ENCODE measurements at places on chromosomes 13 and 19.

- DNase-seq: no peak
Measured at GRCh38 chr13:95463531-95463930, 89.0 kb upstream of the CLDN10 start.

DNA sequence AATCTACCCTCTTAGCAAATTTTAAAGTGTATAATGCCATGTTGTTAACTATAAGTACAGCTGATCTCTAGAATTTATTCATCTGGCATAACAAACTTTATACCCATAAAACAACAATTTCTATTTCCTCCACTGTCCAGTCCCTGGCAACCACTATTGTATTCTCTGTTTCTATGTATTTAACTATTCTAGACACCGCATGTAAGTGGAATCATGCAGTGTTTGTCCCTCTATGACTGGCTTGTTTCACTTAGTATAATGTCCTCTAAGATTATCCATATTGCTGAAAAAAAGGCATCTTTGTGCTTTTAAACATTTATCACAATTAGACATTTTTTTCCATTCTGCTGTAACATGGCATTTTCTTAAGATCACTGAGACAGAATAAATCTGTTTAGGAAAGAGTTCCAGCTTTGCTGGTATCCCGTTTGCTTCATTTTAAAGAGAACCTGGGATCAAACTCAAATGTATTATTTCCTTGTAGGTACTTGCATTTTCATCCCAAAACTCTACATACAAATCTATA, 1191.0 kb downstream of the SLITRK5 start:
- no peak for DNase-seq

GRCh38 chr13:30607908-30608307, 9.8 kb upstream of the USPL1 start:
- DNase-seq: peak; percentile 33

DNA sequence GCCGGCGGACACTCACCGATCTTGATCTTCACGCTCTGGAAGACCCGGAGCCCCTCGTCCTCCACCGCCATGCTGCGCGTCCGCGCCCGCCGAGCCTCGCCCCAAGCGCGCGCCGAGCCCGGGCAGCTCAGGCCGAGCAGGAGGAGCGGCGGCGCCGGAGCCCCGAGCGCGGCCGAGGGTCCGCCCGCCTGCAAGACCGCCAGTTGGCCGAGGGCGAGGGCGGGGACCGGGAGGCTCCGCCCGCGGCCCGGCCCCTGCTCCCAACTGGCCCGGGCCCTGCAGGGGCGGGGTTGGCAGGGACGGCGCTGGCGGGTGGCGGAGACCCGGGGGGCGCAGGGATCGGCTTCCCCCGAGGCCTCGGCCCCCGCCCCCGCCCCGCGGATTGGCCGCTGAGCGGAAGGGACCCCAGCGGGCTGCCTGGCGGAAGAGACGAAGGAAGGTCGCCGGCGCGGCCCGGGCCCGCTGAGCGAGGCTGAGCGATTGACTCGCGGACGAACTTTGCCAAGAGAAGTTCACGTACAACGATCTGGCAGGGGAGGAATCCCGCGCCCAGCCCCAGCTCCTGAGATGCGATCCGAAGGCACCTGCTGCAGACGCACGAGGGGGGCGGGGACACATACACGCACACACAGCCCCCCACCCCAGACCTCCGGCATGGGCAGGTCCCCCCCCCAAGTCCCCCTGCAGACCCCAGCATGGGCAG, at the start of gene RASA3:
Gene RASA3, minus strand, starts transcription at position 205 of the 703 bp plus-strand sequence. Its CDS starts 134 bp downstream, at position 71.
- DNase-seq: no peak

- DNase-seq: no peak
Measured at GRCh38 chr19:45476304-45476703, 8.5 kb downstream of the FOSB start.

GRCh38 chr13:21544515-21544914, 59.5 kb downstream of the MICU2 start:
- DNase-seq: no peak

DNA sequence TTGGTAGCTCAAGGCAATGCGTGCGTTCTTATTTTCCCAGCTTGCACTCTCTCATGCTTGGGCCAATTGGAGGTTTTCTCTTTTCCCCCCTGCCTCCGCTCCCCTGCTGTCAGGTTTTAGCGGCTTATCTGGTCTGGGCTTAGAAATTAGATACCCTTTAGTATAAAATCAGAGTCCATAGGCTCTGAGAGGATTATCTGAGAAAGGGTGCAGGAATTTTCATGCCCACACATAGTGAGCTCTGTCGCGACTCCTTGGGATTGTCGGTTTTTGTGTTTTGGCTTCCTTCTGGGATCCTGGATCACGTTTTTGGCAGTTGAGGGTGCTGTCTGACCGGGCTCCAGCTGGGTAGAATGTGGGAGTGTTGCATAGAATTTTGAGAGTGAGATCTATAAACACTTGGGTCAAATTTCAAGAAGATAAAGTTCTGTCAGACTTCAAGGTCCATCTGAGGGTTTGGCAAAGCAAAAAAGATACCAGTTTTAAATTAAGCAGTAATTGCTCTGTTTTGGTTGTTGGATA, 12.4 kb downstream of the CHAF1A start:
- no peak for DNase-seq
